ENCODE measurements at places on chromosomes 4 and X. TPM values are rescaled to one million over a fixed set of nuclear protein-coding genes. Genes with fewer than 3 reads are reported as not detected.

TAF1 gene
- 23.0 TPM for total RNA-seq

RPL10 gene
- 2,230 TPM for total RNA-seq

CXCL11 gene
- not detected for total RNA-seq

MSX1 gene
- total RNA-seq, result 4.5 TPM

NCAPG gene
- total RNA-seq, result 1.8 TPM

LGI2 gene
- 7.4 TPM for total RNA-seq

AVPR2 gene
- total RNA-seq, result 3.8 TPM

DSPP gene
- not detected for total RNA-seq

TCEAL7 gene
- total RNA-seq, result 4.9 TPM

GPM6B gene
- total RNA-seq, result 7.1 TPM

AFM gene
- total RNA-seq, result not detected

HPSE gene
- 3.9 TPM for total RNA-seq

OTUD4 gene
- total RNA-seq, result 26.5 TPM

CXXC4 gene
- total RNA-seq, result 2.3 TPM

C4orf50 gene
- 0.03 TPM for total RNA-seq

COL4A6 gene
- 13.7 TPM for total RNA-seq

Data from left cardiac atrium (tissue), 4 donors.